ENCODE measurements at places on chromosomes 1 and 21.

DNA sequence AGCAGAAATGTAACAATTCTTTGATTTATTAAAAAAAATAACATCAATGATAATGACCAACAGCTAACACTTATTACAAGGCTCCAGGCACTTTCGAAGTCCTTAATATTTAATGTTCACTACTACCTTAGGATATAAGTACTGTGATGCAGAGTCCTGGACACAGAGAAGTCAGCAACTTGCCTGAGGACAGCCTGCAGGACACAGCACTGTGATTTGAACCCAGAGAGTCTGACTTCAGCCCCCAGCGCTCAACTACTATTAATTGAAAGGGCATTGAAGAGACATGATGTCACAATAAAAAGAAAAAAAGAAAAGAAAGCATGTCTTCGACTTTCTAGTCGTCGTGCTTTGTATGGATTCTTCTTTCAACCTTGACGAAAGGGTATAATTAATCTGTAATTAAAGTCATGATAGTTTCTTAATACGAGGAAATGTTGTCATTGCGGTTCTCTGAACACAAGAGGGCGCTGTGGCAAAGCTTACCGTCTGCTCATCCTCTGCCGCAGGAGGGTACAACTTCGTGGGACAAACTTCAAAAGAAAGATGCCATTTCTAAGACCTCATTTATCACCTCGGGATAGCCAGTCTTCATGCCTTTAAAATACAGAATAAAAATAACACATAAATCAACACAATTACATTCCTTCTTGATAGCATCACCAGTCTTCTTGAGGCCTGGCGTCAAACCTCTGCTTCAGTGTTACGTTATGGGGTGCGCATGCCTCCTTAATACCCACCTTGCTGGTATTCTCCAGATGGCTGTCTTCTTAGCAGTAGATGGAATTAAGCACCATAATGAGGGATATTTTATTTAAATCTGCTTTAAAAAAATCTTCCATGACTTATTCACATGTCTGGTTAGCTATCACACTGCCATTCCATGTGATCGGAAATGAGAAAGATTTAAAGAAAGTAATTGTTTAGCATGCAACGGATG lies 240.1 kb downstream of the DISC1 start:
- peak; percentile 42 for DNase-seq

DNA sequence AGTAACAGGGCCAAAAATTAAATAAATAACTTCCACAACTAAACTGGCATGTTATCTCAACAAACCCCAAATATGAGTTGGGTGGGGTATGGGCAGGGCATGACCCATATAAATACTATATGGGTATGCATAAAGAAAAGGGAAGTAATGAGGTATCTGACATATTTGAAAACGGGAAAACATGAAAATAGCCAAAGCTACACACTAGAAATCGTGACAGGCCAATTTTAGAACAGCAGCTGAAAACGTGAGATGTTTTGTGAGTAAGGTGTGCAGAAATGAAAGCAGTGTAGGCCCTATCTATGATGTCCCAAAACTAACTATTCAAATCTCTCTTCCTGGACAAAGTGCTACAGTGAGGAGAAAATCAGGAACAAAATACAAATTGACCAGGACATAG lies 537.9 kb upstream of the NR5A2 start:
- DNase-seq = no peak

- DNase-seq = no peak
These were observed 10.6 kb downstream of the S100A6 start for GRCh38 chr1:153525088-153525728.

DNA sequence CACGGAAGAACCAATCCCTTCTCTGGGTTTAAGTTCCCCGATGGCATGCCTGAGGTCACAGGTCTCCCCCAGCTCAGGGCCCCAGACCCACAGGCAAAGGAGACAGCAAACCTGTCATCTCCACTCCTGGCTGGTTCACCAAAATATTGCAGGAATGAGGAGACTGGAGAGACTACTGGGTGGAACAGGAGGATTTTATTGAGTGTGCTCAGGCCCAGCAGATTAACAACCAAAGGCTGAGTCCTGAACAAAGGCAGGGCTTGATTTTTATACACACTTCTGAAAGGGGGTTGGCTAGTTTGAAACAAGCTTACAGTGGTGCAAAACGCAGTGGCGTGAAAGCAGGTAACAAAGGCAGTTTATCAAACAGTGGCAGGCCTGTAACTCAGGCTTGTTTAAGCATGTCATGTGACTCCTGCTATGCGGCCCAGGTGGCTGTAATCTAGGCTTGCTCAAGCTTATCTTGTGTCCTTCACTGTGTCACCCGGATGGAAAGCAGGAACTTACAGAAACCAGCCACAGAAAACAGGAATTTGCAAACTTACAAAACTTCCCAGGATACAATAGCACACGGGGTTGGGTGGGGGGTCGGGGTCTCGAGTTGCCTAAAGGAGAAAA lies 27.4 kb upstream of the KCNJ15 start:
- no peak for DNase-seq

DNA sequence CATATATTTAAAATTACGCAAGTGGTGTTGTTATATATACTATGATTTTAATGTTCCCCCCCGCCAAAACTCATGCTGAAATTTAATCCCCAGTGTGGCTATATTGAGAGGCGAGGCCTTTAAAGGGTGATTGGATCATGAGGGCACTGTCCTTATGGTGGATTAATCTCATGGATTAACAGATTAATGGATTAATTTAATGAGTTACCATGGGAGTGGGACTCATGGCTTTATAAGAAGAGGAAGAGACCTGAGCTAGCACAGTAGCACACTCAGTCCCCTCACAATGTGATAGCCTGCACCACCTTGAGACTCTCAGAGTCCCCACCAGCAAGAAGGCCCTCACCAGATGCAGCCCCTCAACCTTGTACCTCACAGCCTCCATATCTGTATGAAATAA lies 34.8 kb downstream of the C1orf198 start:
- no peak for DNase-seq

DNA sequence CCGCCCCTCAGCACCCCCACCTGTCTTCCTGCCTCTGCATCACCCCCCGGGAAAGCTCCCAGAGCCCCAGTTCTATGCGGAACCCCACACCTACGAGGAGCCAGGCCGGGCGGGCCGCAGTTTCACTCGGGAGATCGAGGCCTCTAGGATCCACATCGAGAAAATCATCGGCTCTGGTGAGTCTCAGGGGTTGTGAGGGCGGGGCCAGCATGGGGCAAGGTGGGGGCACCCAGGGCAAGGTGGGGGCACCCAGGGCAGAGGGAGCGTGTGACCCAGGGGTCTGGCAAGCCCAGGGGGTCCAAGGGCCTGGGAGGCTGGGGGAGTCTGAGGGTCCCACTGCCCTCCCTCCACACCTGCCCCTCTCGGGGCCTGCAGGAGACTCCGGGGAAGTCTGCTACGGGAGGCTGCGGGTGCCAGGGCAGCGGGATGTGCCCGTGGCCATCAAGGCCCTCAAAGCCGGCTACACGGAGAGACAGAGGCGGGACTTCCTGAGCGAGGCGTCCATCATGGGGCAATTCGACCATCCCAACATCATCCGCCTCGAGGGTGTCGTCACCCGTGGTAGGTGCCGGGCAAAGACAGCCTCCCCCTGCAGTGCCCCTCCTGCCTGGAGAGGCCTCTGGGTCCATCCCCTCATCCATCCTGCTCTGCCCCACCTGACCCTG lies 34.1 kb downstream of the EPHA8 start:
- no peak for DNase-seq

DNA sequence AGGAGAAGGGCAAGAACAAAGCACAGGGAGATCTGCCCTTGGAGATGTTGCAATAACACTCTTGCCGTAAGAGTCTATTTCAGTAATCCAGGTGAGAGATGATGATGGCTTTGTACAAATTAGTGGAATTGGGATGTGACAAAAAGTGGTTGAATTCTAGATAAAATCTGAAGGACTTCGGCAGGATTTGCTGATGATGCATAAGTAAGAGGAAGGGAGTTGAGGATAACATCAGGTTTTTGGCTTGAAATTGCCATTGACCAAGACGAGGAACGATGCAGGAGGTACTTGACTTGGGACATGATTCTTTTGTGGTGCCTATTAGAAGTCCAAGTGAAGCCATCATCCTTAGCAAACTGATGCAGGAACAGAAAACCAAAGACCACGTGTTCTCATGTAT lies 238.1 kb downstream of the GRIK1 start:
- DNase-seq = no peak

- DNase-seq = no peak
These were observed 254.4 kb downstream of the AKT3 start for GRCh38 chr1:243595527-243596210.

DNA sequence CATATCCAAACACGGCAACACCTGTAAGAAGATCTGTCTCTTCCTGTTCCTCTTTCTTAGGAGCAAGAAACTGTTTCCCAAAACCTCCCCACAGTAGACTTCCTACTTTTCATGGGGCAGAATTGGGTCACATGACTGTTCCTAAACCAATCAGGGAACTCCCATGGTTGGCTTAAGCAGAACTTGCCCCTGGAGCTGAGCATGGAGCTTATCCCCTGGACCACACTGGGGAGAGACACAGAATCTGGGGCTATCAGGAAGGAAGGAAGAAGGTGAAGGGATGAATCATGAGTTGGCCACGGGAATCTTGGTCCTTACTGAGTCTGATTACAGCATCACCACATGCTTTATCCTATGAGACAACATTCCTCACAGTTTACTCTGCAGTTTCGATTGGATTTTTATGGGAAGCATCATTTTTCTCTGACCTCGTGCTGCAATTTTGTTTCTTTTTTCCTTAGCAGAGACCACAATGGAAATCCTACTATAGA lies 81.8 kb downstream of the CDC7 start:
- no peak for DNase-seq

DNA sequence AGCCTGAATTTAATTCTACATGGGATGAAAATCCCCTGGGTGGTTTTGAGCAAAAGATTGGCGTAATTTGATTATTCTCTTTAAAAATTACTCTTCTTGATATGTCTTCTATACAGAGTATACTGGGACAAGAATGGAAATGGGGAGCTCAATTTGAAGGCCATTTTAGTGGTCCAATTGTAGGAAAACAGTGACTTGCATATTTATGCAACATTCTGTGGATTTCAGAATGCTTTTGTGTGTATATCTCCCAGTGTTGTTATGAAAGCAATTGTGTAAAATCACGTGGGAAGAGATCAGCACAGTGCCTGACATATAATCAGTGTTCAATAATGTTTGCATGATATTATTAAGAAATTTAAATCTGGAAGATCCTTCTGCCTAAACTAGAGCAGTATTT lies 575.9 kb upstream of the PBX1 start:
- no peak for DNase-seq

DNA sequence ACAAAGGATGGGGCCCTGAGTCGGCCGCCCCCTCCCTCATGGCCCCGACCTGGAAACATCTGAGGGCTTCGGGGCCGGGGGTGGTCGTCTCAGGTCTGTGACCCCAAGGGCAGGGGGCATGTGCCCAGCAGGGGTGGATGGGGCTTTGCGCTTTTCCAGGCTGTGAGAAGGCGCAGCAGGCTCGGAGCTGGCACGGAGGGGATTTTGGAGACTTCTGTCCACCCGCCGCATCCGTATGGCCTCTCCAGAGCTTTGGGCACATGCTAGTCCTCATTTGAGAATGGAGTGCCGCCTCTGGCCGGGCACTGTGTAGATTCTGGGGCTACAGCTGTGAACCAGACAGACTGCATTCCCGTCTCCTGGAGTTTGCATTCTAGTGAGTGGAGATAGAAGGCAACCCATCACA lies 66.1 kb upstream of the WNT4 start:
- DNase-seq = no peak

- DNase-seq = no peak
These were observed 131.6 kb downstream of the TM2D1 start for GRCh38 chr1:61593331-61593730.

- no peak for DNase-seq
These were observed 29.7 kb downstream of the HSPA13 start for GRCh38 chr21:14353231-14353630.

DNA sequence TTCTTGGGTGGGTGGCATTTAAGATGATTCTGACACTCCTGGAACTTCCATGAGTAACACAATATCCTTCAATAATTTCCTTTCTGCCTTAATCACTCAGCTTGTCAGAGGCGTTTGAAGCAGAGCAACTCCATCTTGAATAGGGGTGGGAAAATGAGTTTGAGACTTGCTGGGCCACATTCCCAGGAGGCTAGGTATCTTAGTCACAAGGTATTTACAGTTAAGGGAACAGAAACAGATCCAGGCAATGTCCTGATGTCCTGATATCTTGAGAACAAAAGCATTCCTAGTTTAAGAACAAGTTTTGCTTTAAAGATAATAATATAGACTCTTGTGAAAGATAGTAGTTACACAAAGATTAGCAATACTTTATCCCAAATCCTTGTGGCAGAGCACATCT lies 76.6 kb upstream of the KIAA0040 start:
- DNase-seq = no peak

DNA sequence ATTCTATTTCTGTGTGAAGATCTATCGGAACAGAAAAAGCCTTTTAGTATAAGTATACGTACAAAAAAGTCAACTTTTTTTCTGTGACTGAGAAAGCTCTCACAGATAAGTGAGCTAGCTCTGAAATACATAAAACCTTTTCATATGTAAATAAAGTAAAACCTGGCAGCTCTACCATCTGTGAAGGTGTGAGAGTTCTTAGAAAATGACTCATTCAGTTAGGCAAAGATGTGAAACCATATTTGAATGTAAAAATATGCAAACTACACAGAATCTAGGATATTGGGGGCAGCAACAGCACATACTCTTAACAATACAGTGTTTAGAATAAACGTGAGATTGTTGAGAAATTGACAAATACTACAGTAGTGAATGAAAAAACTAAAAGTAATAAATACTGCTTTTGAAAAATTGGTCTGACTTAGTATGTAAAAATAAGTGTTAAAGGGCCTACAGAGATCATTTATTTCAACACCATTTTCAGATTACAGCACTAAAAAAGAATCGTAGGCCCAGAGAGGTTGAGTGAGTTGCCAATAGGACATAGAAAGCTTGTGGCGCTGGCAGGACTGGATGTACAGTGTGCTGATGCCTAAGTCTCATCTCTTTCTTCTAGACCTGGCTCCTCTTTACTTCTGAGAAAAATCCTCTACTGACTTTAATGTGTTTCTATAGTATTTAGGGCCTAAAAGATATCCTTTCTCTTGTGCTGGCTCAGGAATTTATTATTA lies 19.8 kb downstream of the ATP6V1G3 start:
- DNase-seq = no peak

DNA sequence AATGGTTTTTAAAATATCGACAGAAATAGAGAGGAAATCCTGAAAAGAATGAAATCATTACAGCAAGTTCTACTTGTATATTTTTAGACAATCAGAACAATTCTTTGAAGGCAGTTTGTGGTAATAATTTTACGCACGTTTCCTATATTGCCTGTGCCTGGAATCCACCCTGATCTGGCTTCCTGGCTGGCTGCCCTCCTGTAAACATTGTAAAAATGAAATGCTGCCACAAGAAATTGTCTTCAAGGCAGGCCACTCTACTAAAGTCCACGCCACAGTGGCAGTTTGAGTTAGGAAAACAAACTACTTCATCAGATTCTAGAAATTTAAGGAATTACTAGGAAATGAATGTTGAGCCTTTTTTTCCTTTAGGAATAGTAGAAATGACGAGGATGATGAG lies 454.5 kb upstream of the NR5A2 start:
- DNase-seq = no peak

GRCh38 chr1:41888756-41889155 lies 30.0 kb downstream of the HIVEP3 start:
- no peak for DNase-seq

DNA sequence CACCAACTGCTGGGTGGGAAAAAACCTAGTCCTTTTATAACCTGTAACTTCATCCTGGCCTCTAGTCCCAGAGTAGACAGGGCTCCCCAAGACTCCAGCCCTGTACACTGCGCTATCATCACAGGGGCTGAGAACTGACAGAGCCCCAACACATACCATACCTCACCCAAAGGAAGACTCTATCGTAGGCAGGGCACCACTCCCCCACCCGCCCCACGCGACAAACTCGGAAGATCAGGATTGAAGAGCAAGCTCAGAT lies 15.8 kb downstream of the INPP5B start:
- no peak for DNase-seq
